CD4-positive, alpha-beta T cell treated with Interleukin-12 subunit alpha and Interleukin-12 subunit beta, for 1 hour (primary cell): ENCODE measurements at places on chromosomes 4 and X.

DNA sequence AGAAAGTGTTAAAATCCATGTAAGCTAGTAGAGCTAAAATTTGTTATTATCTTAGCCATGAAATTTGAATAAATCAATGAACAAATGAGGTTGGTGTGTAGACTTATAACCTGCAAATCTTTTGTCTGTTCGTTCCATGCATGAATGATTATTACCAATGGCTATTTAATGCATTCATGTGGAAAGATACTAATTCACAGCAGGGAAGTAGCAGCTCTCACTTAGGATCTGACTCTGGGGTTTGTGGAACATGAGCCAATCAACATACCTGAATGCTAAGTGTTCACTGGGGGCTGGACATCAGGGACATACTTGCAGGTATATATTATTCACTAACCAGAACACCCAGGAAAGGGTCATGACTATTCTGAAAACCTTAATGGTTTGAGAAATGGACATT, 444.1 kb downstream of the STIM2 start:
- no peak for DNase-seq

DNA sequence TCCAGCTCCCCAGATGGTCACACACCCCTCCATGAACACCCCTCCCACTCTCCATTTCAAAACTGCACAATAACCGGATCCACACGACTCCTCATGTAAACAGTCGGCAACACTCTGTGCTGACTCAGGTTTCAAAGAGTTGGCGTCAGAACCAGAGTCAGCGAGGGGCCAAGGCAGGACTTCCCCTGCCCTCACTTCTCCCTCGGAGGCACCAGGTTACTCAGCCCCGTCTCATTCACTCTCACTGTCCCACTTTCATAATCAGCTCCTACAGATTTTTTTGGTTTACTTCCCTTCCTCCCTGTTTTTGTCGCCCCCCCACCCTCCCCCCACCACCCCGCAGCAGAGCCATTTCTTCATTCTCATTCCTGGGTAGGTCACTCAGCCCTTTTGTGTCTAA, 2.7 kb upstream of the TIMP1 start:
- DNase-seq = no peak

- no peak for DNase-seq
Observed at GRCh38 chr4:185259719-185260118, 50.3 kb downstream of the SNX25 start.

GRCh38 chr4:169621731-169622492, 1.5 kb downstream of the CLCN3 start:
- peak; percentile 82 for DNase-seq

- DNase-seq = peak; percentile 26
Observed at GRCh38 chr4:85147481-85148076, 181.1 kb upstream of the WDFY3 start.

DNA sequence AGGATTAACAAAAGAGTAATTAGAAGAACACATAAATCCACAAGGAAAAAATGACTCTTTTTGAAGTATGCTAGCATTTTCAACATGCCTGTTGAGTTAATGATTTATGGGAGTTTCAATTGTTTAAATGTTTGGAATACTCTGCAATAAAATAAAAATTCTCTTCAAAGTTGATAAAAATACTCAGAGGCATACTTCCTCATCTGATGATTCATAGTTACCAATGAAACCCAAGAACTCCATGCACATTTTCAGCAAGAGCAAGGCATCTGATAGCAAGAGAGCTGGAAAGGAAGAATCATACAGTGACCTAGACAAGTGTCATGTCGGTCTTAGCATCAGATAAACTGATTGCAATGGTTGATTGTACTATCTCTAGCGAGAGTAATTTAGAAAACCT, 443.7 kb upstream of the ATOH1 start:
- no peak for DNase-seq

- no peak for DNase-seq
Observed at GRCh38 chr4:112279882-112280315, 5.8 kb downstream of the TIFA start.

GRCh38 chr4:90318193-90318592, 191.0 kb downstream of the CCSER1 start:
- no peak for DNase-seq

DNA sequence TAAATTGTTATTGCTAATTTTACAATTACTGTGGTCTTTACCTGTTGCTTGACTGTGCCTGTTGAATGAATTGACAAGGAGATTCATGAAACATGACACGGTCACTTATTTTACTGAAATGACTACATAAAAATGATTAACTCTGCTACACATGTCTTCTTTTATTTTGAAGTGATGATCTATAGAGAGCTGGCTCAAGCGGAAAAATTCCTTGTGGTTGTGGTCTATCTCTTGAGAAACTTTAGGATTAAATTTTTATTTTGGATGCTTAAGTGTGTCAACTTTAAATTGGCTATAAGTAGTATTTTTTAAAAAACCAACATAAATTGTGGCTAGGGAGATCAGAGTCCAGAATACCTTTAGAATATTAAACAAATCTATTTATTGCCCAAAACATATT, 131.8 kb upstream of the PITX2 start:
- DNase-seq = no peak

- DNase-seq = no peak
Observed at GRCh38 chr4:46586566-46586965, 196.6 kb upstream of the GABRA2 start.

GRCh38 chrX:43008356-43008755, 230.4 kb upstream of the PPP1R2C start:
- no peak for DNase-seq

GRCh38 chr4:67355806-67356205, 189.5 kb downstream of the CENPC start:
- DNase-seq = no peak

DNA sequence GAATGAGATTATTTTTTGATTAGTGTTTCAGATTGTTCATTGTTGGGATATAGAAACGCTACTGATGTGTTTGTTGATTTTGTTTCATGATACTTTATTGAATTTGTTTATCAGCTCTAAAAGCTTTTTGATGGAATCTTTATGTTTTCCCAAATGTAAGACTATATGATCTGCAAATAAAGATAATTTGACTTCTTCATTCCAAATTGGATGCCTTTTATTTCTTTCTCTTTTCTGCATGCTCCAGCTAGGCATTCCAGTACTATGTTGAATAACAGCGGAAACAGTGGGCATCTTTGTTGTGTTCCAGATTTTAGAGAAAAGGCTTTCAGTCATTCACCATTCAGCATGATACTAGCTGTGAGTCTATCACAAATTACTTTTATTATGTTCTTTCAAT, 21.8 kb downstream of the SPANXN4 start:
- DNase-seq = no peak

GRCh38 chr4:150242820-150243458, 164.7 kb downstream of the DCLK2 start:
- peak; percentile 12 for DNase-seq

DNA sequence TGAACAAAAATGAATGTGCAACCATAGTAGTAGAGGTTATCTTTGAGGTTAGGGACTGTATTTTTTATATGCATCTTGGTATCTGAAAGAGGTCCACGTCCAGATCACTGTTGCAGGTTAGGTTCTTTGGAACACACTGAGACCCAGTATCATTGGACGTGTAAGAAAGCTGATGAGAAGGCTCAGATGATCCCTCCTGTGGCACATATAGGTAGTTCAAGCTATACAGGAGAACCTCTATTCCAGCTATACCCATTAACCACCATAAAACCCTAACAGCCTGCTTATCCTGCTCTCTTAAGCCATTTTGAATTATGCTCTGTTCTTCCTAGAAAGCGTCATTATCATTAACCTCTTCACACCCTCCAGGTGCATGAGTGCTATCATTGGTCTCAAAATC, 930.7 kb upstream of the HS3ST1 start:
- no peak for DNase-seq

DNA sequence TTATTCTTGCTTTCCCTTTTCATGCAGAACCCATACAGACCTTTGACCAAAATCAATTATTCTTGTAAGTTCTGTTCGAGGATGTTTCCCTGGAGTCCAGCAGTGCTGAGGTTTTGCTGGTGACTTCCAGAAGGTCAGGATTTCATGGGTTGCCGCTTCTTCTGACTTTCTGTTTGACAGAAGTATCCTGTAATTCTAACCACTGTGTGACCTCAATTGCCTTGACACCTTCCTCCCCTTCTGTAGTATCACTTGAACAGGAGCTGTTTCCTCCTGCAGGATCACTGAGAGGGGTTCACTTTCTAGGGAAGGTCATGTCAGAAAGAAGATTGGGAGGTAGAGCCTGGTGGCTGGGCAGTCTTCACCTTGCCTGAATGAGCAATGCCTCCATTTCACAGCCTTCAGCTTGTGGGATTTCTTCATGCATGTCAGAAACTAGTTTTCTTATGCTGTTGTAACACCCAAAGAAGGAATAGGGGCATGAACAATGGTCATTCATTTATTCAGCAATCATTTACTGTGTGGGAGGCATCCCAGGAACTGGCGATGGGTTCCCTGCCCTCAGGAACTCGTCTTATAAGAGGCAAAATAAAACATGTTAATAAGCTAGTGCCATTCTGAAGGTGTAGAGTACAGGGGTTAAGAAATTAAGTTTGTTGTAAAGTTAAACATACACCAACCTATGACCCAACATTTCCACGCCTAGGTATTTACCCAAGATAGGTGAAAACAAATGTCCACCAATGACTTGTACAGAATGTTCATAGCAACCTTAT, 205.9 kb downstream of the SOWAHB start:
- no peak for DNase-seq

- DNase-seq = no peak
Observed at GRCh38 chrX:69793260-69793935, 177.5 kb downstream of the EDA start.

- DNase-seq = no peak
Observed at GRCh38 chrX:68792083-68792482, 36.7 kb upstream of the EFNB1 start.

DNA sequence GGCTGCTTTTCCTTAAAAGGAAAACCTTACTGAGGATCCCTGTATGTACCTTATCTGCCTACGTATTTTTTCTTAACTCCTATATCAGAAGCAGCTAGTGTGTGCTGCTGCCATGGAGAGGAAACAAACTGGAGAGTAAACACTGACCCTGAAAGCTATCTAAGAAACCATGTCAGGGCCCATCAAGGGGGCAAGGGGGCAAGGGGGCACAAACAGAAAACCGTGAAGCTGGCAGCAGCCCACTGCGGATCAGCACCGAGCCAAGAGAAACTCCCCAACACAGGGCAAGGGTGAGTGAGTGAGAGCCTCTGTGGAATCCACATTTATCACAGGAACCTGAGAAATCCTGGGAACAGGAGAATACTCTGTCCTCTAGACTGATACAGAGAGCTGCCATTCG, 1204.2 kb downstream of the PCDH18 start:
- DNase-seq = no peak

GRCh38 chrX:43910012-43910411, 27.8 kb upstream of the MAOB start:
- no peak for DNase-seq

DNA sequence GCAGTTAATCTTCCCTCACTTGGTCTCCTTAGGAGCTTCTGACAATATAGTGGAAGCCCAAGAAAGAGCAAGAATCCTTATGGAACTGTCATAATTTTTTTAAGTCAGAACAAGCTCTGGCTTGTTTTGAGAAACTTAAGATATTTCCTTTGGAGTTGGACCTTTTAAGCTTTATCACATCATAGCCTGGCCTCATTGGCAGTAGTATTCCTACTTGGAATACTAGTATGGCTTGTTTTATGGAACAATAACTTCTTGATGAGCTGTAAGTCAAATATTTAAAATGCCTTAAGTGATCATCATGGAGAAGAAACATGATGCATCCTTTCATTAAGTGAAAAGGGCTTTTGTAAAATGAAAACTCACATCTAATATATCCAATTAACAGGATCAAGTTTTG, 78.0 kb upstream of the NRK start:
- no peak for DNase-seq

- DNase-seq = peak; percentile 56
Observed at GRCh38 chr4:153151535-153152455, 52.4 kb upstream of the TRIM2 start.

DNA sequence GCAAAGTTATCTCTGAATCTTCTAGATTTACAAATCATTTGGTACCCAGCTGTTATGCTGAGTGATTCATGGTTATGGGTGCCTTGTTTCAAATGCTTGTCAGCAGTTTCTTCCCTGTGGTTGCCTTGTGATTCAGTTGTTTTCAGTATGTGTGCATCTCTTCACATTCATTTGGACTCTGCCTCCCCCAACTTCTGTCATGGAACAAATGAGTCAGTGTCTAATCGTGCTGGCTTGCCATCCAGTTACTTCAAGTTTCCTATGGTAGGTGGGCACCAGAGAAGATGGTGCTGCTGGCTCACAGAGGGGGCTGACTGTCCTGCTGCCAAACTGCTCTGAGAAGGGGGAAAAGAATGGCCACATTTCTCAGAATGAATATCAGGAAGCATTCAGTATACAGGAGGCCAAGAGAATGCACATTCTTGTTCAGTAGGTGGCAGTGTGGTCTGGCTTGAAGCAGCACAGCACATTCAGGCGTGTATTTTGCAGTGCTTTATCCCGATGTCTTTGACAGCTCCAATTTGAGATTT, 260.9 kb downstream of the GLUD2 start:
- peak; percentile 2 for DNase-seq

DNA sequence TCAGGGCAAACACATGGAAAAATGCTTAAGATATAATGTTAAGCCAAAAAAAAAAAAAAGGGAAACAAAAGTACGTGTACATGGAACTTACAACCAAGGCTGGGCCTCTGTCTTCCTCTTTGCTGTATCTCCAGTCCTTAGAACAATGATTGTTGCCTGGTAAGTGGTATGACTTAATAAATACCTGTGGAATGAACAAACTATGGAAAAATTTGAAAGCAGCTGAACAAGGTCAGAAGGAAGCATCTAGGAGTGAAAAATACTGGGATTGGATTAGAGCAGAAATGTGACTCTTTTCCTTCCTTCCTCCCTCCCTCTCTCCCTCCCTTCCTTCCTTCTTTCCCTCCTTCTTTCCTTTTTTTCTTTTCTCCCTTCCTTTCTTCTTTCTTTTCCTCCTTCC, 54.2 kb upstream of the SMIM10 start:
- DNase-seq = no peak

GRCh38 chr4:150164956-150165629, 86.8 kb downstream of the DCLK2 start:
- DNase-seq = no peak

DNA sequence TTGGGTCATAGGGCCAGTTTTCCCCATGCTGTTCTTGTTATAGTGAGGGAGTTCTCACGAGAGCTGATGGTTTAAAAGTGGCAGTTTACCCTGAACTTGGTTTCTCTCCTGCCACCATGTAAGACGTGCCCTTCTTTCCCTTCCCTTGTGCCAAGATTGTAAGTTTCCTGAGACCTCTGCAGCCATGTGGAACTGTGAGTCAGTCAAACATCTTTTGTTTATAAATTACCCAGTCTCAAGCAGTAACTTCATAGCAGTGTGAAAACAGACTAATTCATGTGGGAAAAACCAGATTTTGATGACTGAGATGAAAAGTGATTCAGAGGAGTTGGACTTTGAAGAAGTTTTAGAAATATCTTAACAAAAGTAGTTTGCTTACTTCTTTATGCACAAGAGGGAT, 101.4 kb downstream of the ARHGAP10 start:
- DNase-seq = no peak

GRCh38 chr4:165383591-165384073, 4.8 kb downstream of the CPE start:
- DNase-seq = no peak
